ENCODE measurements at places on chromosomes 6 and 20.

GRCh38 chr6:81088145-81088544 lies 664.3 kb downstream of the TENT5A start:
- DNase-seq = no peak

DNA sequence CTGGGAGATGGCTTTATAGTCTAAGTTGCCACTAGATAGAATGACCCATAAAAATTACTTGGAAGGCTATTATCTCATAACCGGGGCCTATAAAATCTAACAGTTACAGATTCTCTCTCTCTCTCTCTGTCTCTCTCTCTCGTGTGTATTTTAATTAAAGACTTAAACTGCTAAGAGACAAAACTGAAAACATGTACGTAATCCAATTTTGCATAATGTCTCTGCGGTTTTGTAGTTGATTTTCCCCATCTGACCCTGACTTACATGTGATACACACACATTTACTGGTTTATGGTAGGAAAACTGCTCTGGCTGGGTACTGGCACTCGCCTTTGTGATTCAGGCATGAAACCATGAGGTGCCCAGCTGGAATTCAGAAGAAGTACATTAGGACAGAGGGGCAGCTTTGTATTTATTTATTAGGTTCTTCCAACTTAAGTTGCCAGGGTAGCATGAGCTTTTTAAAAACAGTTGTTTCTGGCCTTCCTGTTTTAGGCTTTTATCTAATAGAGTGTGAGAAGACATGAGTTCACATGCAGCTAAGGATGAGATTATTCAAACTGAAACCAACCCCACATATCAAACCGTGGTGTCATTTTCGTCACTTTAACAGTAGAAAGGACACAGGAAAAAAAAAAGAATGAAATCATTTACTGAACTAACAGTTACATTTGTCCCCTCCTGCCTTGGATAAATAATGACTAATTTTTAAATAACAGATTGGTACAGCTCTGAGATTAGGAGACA lies 182.5 kb downstream of the GMPR start:
- DNase-seq = no peak

DNA sequence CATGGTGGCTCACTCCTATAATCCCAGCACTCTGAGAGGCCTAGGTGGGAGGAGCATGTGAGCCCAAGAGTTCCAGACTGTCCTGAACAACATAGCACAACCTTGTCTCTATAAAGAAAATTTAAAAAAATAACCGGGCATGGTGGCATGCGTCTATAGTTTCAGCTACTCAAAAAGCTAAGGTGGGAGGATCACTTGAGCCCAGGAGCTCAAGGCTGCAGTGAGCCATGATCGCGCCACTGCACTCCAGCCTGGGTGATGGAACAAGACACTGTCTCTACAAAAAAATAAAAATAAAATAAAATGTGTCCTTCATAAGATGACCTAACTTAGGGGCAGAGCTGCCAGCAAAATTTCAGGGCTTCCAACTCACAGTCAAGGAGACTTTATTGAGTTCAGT lies 12.6 kb downstream of the ID4 start:
- no peak for DNase-seq

DNA sequence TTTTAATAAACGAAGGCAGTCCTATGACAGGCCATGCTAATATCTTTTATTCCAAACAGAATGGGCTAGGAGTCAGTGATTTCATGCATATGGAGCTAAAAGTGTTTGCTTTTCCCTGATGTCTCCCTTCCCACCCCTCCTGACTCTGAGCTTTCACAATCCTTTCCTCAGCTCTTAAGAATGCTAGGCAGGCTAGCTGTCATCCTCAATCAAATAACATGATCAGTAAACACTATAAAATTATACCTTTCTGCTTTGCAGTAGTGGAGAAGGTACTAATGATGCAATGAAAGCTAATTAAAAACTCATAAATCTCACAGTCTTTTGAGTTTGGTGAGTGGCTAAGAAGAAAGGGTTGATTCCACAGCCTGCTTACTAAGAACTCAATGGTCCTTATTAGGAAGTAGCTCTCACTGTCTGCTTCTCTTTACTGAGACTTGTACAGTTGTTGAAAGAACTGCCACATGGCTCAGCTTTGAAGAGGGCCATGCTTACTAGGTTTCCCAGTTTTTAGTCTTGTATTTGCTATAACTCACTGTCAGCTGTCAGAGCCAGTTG lies 250.9 kb upstream of the JAG1 start:
- DNase-seq = no peak

- no peak for DNase-seq
Observed at GRCh38 chr6:163533443-163533842, 118.9 kb downstream of the QKI start.

DNA sequence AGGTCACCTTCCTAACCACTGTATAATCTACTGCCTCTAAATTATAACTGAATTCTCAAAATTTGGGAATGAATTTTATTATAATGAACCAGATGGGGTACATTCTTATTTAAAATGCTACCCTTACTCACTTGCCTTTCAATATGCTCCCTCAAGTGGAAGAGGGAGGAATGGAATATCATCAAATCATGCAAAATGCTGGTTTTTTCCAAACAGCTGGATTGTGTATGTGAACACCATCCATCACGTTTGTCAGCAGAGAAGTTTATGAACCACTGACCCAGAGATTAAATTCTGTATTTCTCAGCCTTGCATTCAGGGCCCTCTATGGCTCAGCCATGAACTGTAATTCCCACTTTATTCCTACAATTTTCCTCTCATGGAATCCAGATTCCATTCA lies 40.5 kb downstream of the CBLN4 start:
- no peak for DNase-seq

DNA sequence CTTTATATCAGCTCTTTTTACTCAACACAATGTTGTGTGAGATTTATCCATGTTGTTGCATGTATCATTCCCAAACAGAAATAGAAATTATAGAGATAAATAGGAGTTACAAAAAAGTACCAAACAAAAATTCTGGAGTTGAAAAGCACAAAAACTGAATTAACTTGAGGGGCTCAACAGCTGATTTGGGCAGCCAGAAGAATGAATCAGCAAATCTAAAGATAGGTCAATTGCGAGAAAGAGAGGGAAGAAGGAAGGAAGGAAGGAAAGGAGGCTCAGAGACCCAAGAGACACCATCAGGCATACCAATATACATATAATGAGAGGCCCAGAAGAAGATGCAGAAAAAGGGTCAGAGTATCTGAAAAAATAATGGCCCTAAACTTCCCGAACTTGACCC lies 98.9 kb downstream of the ATG5 start:
- DNase-seq = no peak

DNA sequence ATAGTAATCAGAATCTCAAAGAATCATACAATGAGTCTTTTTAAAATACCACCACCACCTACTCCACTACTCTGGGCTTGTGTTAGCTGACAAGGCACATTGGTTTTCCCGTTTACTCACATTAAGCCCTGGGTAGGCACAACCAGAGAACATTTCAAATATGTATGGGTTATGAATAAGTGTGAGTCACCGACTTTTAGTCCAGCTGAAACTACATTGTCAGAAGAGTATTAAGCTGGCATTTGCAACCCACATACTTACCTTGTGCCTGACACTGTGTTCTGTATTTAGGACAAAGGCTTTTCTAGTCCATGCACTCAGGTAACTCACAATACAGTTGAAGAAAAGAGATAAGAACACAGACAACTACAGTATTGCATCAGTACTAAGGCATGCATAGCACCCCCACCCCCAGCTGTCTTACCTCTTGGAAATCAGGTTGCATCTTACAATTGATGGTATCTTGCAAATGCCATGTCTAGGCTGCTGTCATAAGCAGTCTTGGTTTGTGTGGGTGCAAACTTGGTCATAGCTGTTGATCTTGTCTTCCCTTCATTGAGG lies 40.3 kb upstream of the AHI1 start:
- DNase-seq = no peak

GRCh38 chr6:22383016-22383415 lies 86.2 kb upstream of the PRL start:
- DNase-seq = no peak

- no peak for DNase-seq
Observed at GRCh38 chr6:169926617-169927417, 175.4 kb downstream of the ERMARD start.

- DNase-seq = no peak
Observed at GRCh38 chr20:2386516-2387179, 5.9 kb downstream of the TGM6 start.

DNA sequence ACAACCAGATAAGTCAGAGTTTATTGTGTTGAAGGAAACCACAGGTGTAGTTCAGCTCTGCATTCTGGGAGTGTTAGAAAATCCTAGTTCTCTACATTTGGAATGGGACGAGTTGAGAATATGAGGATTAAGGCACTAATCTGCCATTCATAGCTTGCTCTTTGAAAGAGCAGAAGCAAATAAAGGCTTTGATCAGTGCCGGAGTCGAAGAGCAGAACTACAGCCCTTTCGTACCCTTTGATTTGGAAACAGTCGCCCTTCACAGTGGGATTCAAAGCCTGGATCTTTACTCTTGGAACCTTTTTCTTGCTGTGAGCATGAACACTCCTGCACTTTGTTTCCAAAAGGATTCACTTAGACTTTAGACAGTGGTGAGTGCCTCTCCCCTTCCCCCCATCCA lies 523.9 kb upstream of the POU3F2 start:
- no peak for DNase-seq

DNA sequence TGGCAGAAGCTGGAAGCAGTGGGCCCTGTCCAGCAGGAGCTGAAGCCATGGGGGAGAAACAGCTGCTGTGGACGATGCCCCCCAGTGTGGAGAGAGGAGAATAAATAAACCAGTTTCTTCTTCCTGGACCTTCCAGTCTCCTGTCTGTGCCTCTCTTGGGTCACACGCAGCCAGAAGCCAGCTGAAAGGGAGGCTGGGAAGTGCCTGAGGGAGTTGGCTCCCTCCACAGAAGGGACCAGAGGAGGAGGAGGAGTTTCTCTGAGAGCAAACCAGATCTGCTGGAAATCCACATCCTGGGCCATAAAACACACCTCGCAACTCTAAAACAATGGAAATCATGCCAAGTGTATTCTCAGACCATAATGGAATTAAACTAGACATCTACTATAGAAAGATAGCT lies 577.0 kb downstream of the CDH26 start:
- no peak for DNase-seq

DNA sequence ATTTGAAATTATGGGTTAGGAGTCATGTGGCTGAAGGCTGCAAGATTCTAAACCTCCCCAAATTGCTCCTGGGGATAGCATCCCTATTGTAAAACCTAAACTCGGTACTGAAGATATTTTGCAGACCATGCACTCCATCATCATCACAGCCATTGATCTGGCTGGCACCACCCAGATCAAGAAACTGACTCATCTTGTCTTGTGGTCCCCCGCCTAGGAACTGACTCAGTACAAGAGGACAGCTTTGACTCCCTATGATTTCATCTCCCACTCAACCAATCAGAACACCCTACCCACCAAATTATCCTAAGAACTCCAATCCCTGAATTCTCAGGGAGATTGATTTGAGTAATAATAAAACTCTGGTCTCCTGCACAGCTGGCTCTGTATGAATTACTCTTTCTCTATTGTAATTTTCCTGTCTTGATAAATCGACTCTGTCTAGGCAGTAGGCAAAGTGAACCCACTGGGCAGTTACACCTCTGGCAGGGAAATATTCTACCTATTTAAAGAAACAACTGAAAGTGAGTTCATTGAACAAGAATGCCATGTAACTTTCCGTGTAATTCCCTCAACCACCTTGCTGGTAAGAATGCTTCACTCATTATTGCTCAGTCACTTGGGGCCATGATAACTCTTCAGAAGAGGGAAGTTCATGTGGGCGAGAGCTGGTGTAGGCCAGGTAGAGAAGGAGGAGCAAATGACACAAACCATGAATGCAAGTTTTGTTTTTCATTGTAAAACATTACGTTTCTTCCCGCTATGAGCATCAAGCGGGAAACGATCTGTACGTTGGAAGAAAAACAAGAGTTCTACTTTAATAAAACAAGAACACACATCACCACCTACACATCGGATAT lies 602.9 kb upstream of the ARID1B start:
- no peak for DNase-seq

GRCh38 chr20:18692447-18692846 lies 104.6 kb downstream of the DTD1 start:
- no peak for DNase-seq

DNA sequence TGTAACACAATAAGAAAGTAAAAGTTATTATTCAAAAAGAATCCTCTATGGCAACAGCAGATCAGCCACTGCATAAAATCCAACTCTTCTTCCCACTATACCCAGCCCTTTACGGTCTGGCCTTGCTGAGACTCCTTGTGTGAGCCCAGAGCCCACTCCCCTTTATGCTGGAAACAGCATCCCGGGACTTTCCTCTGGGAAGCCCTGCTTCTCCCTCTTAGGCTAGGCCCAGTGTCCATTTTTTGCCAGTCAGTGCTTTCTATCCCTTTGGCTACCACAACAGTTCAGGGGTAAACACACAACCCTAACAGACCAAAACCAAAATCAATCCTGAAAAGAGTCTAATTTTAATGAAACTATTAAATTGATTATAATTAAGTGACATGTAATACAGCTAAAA lies 20.6 kb downstream of the FKBP5 start:
- DNase-seq = no peak

- DNase-seq = no peak
Observed at GRCh38 chr20:63048516-63049190, 41.9 kb upstream of the BHLHE23 start.

DNA sequence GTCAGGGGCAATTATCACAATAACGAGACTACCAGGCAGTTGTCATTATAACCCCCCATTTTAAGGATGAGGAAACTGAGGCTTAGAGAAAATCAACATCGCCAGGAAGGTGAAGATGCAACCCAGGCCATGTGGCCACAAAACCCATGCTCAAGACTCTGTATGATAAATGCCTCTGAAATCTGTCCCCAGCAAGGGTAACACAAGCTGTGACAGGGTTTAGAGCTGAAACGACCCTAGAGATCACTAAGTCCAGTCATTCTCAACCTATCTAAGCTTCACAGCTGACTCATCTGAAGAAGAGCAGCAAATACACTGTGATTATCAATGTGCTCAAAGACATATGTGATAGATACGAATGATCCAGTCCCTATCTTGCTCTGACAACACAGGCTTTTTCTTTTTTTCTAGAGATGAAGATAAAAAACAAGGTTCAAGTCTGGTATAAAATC lies 47.0 kb downstream of the ARHGAP18 start:
- DNase-seq = no peak

DNA sequence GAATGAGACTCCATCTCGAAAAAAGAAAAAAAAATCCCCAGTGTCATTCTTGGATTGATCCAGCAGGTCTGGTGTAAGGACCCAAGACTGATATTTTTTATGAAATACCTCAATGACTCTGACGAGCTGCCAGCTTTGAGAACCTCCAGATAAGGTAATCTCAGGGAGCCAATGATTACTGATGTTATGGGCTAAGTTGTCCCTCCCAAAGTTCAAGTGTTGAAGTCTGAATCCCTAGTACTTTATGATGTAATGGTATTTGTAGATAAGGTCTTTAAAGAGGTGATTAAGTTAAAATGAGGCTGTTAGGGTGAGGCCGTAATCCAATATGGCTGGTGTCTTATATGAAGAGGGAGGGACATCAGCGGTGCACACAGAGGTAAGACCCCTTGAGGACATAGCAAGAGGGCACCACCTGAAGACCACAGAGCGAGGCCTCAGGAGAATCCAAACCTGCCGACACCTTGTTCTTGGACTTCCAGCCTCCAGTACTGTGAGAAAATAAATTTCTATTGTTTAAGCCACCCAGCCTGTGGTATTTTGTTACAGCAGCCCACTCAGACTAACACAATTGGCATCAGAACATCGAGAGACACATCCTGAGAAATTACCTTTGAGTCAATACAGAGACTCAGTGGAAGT lies 19.7 kb upstream of the DDO start:
- DNase-seq = no peak

GRCh38 chr6:25670793-25671513 lies 18.9 kb downstream of the SCGN start:
- no peak for DNase-seq
